ENCODE measurements at places on chromosomes 11 and 22. TPM values are rescaled to one million over a fixed set of nuclear protein-coding genes. Genes with fewer than 3 reads are reported as not detected.

DNA sequence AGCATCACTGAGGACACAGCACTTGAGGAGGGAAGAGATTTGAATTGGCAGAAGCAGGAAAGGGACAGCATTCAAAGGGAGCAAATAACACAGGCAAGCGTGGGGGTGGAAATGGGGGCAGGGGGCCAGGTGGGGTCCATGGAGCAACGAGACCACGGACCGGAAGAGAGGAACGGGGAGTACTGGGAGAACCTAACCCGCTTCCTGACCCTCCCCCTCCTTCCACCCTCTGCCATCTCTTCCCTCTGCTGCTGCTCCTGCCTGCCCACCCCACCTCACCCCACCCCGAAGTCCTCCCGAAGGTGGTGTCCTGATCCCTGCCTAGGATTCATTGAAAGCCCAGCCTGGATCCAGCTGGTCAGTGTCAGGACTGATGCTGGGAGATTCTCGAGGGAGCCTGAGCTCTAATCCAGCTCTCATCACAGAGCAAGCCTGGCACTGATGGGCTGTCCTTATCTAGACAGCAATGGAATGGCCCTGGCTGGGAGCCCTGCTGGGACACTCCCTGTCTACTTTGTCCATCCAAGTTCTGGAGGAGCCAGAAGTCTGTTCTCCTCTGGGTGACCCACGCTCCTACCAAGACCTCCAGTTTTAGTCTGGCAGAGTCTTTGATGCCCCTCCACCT lies 105.0 kb downstream of the TRIM29 start:
- H3K4me3 ChIP-seq = no peak overlapping the region
- H3K4me1 ChIP-seq = no peaks in the 10 kb centered on the region
- DNase-seq = no peak
- no peak overlapping the region for H3K27ac ChIP-seq
- no peaks in the 10 kb centered on the region for H3K36me3 ChIP-seq

DNA sequence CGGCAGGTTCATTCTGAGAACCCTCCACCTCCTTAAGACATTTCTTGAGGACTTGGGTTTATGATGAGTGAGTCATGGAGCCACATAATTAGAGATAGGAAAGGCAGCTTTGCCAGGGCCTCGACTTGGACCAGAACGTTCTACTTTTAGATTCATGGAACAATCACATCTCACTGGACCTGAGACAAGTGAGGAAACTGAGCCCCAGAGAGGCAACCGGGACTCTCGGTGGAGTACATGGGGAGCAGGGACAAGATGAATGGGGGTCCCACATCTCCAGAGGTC lies 59.5 kb downstream of the LINC01488 start:
- no peak overlapping the region for H3K4me3 ChIP-seq
- H3K27me3 ChIP-seq = no peaks in the 10 kb centered on the region
- no peak for DNase-seq
- no peak overlapping the region for H3K27ac ChIP-seq
- H3K36me3 ChIP-seq = no peaks in the 10 kb centered on the region

DNA sequence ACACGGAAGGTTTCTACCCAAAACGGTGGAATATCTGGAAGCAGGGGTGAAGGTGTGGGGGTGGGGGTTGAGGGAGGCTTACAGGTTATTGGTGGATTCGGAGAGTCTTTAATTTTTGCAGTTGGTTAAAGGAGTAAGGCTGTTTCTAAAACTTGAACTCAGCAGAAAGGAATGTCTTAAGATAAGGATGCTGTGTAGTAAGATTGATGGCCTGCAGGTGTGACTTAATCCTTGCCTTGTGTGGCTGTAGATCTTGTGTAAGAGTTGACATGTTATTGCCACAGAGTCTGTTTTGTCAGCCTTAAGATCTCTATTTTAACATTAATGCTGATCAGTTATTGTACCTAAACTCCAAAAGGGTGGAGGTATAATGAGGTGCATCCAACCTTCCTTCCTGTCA lies 16.4 kb upstream of the OR6M1 start:
- H3K4me1 ChIP-seq = no peaks in the 10 kb centered on the region
- no peaks in the 10 kb centered on the region for H3K36me3 ChIP-seq
- no peak overlapping the region for H3K4me3 ChIP-seq
- no peak overlapping the region for H3K27ac ChIP-seq
- no peak for DNase-seq
- no peaks in the 10 kb centered on the region for H3K27me3 ChIP-seq

DNA sequence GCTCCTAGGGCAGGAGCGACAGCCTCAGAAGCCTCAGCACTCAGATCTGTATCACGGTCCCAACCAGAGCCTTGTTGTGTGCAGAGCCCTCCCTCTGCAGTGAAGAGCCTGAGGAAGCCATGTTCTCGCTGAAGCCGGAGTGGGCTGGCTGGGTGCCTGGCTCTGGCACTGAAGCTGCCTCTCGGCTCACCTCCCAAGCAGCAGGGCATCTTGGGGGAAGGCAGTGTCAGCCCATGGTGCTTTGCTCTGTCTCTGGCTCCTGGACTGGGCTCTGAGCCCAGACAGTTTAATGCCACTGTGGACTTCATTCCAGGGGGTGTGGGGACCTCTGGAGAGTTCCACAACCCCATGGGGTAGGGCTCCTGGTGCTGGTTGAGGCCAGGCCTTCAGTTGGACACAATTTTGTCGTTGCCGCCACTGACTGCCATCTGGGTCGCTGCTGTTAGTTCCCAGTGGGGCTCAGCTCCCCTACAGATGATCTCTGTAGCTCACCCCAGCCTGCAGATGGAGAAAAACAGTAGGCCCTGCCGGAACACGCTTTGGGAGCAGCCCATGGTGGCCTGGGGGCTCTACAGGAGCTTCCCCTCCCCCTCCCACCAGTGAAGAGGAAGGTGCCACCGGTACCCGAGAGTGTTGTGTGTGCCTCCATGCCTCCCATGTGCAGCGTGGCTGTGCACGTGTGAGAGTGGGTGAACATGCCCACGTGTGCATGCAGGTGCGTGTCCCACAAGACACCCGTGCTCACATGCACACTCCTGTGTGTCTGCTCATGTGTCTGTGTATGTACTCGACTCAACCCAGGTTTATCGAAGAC lies 86.5 kb upstream of the B3GAT1 start:
- H3K4me3 ChIP-seq = no peak overlapping the region
- H3K36me3 ChIP-seq = no peaks in the 10 kb centered on the region
- H3K27me3 ChIP-seq = no peaks in the 10 kb centered on the region

DNA sequence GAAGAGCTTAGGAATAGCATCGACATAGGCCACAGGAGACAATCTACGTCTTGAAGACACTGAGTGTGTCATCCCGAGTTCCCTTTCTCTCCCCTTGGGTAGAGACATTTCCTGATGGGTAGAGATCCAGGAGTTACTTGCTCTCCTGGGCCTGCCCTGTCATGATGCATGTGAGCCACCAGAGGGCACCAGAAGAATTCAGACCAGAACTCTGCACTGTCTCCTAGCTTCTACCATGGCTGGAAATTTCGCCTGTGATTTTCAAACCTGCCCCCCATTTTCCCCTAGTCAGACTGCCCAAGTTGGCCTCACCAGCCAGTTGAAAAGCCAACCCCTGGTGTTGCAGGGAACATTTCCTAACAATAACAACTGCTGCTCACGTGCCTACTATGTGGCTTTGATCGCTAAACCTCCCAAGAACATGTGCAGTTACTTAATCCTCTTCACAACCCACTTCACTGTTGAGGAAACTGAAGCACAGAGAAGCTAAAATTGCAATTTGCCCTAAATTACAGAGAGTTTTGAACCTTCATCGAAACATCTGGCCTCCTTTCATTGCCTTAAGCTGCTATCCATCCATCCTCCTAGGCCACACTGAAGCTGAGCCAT lies 47.2 kb downstream of the C11orf58 start:
- H3K27me3 ChIP-seq = no peaks in the 10 kb centered on the region
- H3K4me3 ChIP-seq = no peak overlapping the region
- no peak overlapping the region for H3K27ac ChIP-seq
- DNase-seq = peak; percentile 69
- H3K36me3 ChIP-seq = no peaks in the 10 kb centered on the region
- H3K4me1 ChIP-seq = no peaks in the 10 kb centered on the region

- no peaks in the 10 kb centered on the region for H3K4me1 ChIP-seq
- no peak for DNase-seq
- no peak overlapping the region for H3K4me3 ChIP-seq
- no peak overlapping the region for H3K27ac ChIP-seq
- H3K36me3 ChIP-seq = no peaks in the 10 kb centered on the region
- no peaks in the 10 kb centered on the region for H3K27me3 ChIP-seq
These were observed 122.7 kb downstream of the DBX1 start for GRCh38 chr11:20037396-20038153.

DNA sequence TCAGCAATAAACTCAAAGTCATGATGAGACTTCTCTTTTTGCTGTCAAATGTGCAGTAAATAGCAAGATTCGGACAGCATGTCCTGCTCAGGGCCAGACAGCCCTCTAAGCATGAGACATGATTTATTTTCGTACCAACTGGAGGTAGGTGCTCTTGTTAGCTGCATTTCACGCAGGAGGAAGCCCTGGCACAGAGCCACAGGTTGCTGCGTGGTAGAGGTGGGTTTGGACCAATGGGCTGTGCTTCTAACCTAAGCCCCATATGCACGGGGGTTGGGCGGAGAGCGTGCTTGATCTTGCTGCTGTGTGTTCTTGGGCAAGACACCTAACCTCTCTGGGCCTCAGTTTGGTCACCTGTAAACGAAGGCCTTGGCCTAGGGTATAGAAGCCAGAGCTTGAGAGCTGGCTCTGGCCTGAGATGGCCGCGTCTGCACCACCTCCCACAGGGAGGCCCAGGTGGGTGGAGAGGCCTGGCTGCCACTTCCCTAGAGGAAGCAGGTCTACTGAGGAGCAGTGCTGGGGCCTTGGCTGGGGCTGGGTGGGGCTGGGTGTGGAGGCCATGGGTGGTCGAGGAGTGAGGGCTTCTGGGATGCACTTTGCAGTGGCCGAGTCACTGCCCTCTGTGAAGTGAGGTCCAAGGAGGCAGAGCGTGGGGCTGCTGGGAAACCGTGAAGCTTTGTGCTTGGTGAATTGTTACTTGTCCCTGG lies 38.5 kb upstream of the GRAMD4 start:
- DNase-seq = peak; percentile 12
- H3K27me3 ChIP-seq = no peaks in the 10 kb centered on the region
- no peak overlapping the region for H3K4me3 ChIP-seq
- no peaks in the 10 kb centered on the region for H3K36me3 ChIP-seq

GRCh38 chr11:20022363-20023081 lies 137.8 kb downstream of the DBX1 start:
- no peaks in the 10 kb centered on the region for H3K36me3 ChIP-seq
- no peak overlapping the region for H3K27ac ChIP-seq

DNA sequence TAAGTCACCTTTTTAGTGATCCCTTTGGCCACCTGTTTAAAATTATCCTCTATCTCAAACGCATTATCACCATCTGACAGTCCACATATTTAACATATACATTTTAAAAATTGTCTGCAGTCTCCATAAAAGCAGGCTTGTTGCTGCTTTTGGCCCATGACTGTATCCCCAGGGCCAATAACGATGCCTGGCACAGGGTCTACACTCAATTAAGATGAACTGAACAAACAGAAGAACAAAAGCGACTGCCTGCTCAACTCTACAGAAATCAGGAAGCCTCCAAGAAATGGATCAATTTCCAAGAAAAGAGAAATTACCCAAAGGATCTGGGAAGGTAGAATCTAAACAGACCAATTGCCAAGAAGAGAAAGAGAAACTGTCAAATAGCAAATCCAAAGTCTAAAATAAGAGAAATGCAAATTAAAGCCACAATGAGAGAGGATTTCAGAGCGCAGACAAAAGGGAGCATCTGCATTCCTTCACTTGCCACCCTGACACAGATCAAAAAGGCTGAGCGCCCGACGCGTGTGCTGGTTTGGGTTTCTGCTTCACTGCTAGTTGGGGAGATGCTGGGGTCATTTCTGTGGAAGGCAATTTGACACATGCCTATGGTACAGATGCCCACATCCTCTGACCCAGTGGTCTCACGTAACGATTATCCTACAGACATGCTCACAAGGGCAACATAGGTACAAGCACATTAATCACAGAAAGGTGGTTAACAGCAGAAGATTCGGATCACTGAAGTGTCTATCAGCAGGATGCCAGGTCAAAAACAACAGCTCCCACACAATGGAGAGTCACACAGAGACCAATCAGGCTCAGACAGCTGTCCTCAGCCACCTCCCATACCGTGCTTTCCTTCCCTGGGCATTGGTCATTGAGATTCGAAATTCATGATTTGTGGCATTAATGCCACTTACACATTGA lies 55.9 kb downstream of the SHISAL1 start:
- no peaks in the 10 kb centered on the region for H3K4me1 ChIP-seq
- H3K27me3 ChIP-seq = no peaks in the 10 kb centered on the region
- no peaks in the 10 kb centered on the region for H3K36me3 ChIP-seq

- DNase-seq = no peak
- no peak overlapping the region for H3K27ac ChIP-seq
- H3K4me3 ChIP-seq = no peak overlapping the region
- no peaks in the 10 kb centered on the region for H3K4me1 ChIP-seq
- H3K36me3 ChIP-seq = no peaks in the 10 kb centered on the region
- no peaks in the 10 kb centered on the region for H3K27me3 ChIP-seq
These were observed 22.3 kb upstream of the BAIAP2L2 start for GRCh38 chr22:38132794-38133193.

GRCh38 chr22:29912605-29913398 lies 29.8 kb downstream of the MTMR3 start:
- peaks cover 70% of the 10 kb centered on the region for H3K4me1 ChIP-seq
- DNase-seq = no peak
- no peaks in the 10 kb centered on the region for H3K36me3 ChIP-seq
- H3K4me3 ChIP-seq = no peak overlapping the region

GRCh38 chr11:9903579-9903978 lies 239.7 kb downstream of the SWAP70 start:
- no peak for DNase-seq
- no peak overlapping the region for H3K4me3 ChIP-seq
- no peaks in the 10 kb centered on the region for H3K36me3 ChIP-seq
- H3K27ac ChIP-seq = no peak overlapping the region
- no peaks in the 10 kb centered on the region for H3K4me1 ChIP-seq

DNA sequence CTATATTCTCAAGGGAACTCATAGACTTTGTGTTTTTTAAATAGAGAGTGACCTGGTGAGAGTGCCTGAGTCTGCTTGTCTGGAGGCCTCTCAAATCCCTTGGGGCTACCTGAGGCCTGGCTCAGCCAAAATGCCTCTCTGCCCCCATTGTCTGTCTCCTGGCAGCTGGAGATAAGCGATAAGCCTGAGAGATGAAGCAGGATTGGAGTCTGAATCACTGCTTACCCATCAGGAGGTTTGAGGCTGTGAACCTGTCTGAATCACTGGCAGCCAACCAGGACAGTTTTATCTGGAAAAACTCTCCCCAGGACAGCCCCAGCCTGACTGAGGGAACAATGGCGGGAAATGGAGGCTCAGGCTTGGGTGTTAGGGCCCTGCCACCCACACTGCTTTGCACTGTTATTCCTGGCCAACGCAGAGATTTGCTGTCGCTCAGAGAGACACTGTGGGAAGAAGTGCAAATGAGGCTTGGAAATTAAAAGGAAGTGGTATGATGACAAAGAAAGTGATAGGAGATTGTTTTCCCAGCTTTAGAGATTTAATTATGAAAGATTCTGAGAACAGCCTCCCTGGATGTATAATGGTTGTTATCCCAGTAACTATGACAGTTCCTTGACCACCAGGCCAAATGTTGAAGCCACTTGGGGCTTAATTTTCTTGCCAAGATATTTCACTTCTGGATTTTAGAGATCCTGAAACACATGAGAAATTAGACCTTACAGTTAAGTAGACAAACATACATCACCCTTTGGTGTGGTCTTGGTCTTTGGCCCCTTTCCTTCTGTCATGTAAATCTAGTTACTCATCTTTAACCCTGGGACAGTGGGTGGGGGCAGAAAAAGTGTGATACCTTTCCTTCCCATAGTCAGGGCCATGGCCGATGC lies 102.1 kb downstream of the RASSF10 start:
- H3K27ac ChIP-seq = no peak overlapping the region
- H3K4me3 ChIP-seq = no peak overlapping the region
- no peaks in the 10 kb centered on the region for H3K36me3 ChIP-seq
- no peaks in the 10 kb centered on the region for H3K27me3 ChIP-seq

The PATE2 gene
- not detected for total RNA-seq

The CAPN5 gene
- 24.8 TPM for total RNA-seq

The OR2AT4 gene
- not detected for total RNA-seq

The OR10D3 gene
- total RNA-seq = not detected

The KRTAP5-8 gene
- total RNA-seq = not detected

The CHRM4 gene
- 0.81 TPM for total RNA-seq

The TUT1 gene
- total RNA-seq = 32.4 TPM

Measured in adrenal gland (tissue), 19 donors.